ENCODE measurements at places on chromosomes 11 and 22. TPM values are rescaled to one million over a fixed set of nuclear protein-coding genes. Genes with fewer than 3 reads are reported as not detected.

SLCO2B1 gene
- 6.3 TPM for total RNA-seq

TMEM25 gene
- total RNA-seq = 0.45 TPM

FGF19 gene
- total RNA-seq = 0.08 TPM

CCDC188 gene
- not detected for total RNA-seq

TNNI2 gene
- total RNA-seq = not detected

Measured in A549 treated with DMSO at 1 μM for 4 hours (cell line).